IPS DF 19.7 (cell line): ENCODE measurements at places on chromosomes 6 and 20.

- DNase-seq, result no peak
These were observed 71.5 kb downstream of the EPB41L2 start for GRCh38 chr6:130991422-130992137.

GRCh38 chr6:161300823-161301222 lies 27.0 kb upstream of the AGPAT4 start:
- no peak for DNase-seq

DNA sequence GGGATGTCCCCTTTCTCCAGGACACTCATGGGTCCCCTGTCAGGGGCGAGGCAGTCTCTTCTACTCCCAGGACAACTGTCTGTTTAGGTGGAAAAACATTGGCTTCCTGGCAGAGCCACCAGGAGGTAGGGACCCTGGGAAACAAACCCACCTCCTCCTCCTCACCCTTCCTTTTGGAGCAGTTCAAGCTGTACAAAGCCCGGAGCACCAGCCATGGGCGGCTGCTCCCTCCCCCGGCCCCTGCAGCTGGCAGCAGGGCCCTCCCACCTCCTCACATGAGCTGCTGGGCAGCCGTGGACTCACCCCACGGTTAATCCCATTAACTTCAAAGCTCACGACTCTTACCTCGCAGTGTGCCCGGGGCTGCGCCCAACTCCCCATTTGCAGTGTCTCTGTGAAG lies 48.6 kb downstream of the CDH4 start:
- no peak for DNase-seq

DNA sequence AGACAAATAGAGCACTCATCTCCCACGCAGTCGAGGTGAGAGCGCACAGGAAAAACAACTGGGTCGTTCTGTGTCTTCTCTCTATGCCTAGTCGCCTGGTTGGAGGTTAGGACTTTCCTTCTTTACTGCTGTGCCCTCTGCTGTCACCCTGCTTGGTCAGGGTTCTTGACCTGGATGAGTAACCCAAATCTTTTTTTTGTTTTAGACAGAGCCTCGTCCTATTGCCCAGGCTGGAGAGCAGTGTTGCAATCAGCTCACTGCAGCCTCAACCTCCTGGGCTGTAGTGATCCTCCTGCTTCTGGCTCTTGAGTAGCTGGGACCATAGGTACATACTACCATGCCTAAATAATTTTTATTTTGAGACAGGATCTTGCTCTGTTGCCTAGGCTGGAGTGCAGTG lies 24.5 kb downstream of the PRPF6 start:
- DNase-seq, result no peak

DNA sequence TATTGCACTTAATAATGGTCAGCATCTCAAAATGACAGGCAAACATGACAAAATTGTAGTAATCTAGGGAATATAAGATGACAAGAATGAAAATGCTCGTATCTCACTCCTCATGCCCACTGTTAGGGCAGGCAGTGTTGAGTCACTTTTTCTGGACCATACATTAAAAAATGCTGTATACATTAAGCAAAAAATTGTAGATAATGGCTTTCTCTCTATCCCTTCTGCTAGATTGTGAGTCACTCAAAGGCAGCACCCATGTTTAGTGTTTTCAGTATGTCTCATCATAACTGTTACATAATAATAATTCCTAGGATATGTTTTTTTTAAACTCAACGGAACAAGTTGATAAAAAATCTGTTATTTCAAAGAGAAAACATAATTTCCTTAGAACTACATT lies 199.3 kb downstream of the TENT5A start:
- no peak for DNase-seq

DNA sequence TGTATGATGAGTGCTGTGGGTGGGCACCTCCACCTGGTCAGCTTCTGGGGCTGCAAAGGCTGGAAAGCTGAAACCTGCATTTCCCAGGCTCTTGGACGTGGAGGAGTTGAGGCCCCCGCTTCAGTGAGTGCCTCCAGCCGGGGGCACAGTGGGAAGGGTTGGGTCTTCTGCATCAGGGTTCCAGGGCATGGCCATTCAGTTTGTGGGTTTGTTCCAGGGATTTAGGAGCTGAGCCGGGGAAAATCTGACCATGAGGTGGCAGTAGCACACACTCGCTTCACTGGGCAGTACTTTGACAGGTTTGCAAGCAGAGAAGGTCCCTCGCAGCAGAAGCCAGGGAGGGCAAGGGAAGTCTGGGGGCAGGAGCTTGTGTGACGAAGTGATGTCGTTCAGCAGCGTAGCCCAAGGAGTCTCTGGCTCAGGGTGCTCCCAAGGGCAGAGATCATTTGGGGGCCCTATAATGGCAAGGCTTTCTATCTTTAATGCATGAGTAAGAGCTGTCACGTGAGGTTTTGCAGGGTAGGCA lies 69.5 kb upstream of the SULF2 start:
- DNase-seq, result peak; percentile 54

- DNase-seq, result no peak
These were observed 234.4 kb downstream of the LAMA2 start for GRCh38 chr6:129117355-129117754.

DNA sequence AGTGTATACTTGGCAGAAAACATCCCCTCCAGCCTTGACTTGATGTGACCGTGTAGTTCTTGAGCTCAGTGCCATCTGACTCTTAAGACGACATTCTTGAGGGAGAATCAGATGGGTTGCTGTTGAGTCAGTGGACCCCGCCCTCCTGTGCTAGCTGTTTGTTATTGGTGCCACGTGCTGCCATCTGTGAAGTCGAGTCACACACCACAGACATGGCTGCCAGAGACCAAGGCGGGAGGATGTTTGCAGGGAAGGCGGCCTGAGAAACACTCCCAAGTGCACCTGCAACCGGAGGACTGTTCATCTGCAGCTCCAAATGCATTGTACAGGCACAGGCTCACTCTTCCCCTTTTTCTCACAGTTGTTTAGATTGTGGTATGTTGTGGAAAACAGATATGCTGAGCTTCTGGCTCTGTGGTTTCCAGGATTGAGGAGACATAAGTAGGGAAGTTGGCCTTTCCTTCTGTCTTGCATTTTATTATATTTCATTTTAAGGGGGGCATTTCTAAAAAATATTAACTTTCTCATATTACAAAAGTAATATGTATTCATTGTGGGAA lies 345.3 kb upstream of the ZFP64 start:
- no peak for DNase-seq

DNA sequence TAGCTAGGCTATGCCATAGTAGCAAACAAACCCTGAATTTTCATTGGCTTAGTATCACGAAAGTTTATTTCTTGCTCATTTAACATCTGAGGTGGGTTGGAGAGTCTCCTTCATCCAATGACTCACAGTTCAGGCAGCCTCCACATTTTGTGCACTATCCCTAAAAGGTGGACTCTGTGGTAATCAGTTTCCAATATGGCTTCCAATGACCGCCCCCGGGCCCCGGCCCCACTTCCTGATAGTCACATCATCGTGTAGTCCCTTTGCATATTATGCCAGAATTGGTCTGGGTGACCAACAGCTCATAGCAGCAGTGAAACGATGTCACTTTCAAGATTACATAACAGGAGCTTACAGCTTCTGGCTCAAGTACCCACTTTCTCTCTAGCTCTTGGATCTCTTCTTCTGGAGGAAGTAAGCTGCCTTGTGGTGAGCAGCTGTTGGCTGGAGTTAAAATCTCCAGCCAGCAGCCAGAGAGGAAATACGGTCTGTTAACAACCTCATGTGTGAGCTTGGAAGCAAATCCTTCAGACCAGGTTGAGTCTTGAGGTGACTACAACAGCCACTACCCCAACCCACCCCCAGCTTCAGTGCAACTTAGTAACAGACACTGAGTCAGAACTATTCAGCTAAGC lies 7.8 kb downstream of the HCRTR2 start:
- no peak for DNase-seq

- no peak for DNase-seq
These were observed 7.2 kb upstream of the SYNJ2 start for GRCh38 chr6:157974341-157974894.

GRCh38 chr6:56050530-56051201 lies 175.3 kb upstream of the BMP5 start:
- DNase-seq, result no peak

DNA sequence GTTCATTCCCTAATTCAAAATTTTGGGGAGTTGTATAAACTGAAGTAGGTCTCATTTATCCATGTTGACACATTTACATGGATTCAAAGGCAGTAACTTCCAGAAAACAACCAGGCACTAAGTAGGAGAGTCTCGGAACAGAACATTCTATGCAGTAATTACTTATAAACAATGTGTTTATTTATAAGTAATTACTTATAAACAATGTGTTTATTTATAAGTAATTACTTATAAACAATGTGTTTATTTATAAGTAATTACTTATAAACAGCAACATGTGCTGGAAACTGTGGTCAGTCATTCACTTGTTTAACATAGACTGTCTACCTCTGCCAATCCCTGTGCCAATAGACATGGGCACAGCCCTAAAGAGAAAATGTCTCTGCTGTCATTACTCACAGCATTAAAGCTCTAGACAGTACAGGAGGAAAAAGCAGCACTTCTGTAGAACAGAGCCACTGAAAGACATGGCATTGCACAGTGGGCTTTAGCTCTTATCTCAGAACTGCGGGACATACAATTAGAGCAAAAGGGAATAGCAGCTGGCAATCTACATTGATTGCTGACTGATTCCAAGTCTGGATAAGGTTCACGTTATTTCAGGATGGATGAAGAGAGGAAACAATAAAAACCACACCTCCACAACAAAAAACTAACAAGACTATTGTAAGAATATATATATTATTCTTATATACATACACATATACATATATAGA lies 188.2 kb downstream of the WDR27 start:
- no peak for DNase-seq

- DNase-seq, result no peak
These were observed 242.4 kb downstream of the OGFRL1 start for GRCh38 chr6:71531006-71531405.

DNA sequence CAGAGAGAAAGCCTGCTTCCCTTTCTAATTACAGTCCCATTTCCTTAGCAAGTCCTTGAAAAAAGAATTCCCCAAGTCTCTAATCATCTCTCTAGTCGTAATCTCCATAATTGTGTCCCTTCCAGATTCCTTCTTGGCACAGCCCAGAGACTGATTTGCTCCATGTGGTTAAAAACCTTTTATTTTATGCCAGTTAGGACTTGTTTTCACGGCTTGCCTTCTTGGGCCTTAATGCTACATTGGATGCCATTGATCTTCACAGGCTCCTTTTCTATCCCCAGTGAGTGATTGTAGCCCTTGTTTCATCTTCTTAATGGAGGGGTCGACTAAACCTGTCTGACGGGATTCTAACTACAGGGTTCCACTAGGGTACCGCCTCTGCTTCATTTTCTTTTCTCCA lies 650.6 kb upstream of the ARID1B start:
- DNase-seq, result no peak

DNA sequence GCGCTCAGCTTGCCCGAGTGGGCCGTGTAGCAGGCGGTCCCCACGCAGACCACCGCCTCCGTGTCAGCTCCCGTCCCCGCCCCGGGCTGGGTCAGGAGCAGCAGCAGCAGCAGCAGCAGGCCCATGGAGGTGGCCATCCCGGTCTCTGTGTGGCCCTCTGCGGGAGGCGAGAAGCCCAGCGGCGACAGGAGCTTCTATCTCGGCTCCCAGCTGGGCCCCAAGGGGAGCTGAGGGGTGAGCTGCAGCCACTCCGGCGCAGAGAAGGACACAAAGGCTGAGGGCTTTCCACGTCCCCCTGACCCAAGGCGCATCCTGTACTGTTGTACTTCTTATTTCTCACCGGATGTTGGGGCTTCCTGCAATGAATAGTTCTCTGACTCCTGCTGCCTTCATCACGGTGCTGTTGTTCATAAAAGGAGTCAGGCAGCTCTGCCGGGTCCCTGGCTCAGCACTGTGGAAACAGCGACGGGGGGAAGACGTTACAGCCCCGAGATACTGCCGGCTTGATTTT lies at the start of gene CD93:
TSS of gene CD93 (minus strand) at position 269 of the 511 bp plus-strand sequence. CDS start at position 137, 132 bp downstream.
- no peak for DNase-seq

DNA sequence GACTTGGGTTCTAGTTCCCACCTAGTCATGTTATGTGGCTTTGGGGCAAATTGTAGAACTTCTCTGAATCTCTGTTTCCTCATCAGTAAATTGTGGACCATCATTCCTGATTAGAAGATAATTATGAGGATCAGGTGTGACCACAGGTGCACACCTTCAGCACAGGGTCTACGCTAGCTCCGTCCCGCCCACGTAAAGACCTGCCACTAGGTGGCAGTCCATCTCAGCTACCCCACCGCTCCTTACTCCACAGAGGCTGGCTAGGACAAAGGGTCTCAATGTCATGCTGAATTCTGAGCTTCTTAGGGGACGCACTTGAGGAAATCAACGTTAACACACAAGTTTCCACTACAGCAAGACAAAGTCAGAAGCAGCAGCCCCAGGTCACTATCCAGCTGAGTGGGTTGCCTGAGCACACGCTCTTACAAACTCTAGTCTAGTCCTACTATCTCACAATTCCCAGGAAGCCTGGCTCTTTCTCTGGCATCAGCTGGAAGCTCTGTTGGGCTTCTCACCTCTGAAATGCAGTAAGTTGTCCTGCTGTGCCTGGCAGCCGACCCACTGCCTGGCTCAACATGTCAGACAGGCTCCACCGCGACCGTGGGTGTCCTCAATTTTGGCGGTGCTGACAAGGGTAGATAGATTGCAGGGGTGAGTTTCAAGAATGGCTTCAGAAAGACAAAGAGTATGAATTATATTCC lies 2.0 kb upstream of the PLCG1 start:
- no peak for DNase-seq

DNA sequence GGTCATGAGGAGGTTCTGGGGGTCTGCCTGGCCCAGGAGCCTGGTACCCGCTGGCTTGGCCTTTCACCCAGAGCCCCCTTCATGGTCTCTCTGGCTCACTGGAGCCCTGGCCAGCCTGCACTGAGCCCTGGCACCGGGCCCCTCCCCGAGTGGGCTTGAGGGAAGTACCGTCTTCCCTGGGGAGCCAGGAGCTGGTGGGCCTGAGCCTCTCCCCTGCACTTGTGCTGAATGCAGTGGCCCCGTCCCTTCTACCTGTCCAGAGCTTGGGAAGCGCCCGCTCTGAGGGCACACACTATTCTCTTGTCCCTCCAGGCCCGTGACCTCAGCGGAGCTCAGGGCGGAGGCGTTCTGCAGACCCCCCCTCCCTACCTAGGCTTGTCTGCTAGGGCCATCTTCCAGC lies 62.2 kb downstream of the TCP11 start:
- no peak for DNase-seq

GRCh38 chr6:71496018-71496721 lies 207.6 kb downstream of the OGFRL1 start:
- no peak for DNase-seq

- DNase-seq, result no peak
These were observed 5.7 kb upstream of the CD2AP start for GRCh38 chr6:47471911-47472310.

- no peak for DNase-seq
These were observed 82.2 kb upstream of the PMEPA1 start for GRCh38 chr20:57791966-57792365.

DNA sequence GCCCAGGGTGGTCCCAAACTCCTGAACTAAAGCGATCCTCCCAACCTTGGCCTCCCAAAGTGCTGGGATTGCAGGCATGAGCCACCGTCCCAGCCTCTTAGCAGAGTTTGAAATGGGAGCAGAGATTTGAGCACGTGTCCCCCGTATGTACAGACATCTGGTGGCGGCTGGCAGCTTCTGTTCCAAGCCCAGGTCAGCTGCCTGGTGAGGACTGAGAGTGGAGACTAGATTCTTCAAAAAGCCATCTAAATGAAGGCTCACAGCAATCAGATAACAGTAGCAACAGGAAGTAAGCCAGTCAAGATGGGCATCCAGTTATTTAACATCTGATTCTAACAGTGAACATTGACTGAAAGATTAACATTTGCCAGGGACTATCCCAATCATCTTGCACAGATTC lies 128.1 kb upstream of the AKAP12 start:
- DNase-seq, result no peak

- no peak for DNase-seq
These were observed 527 bp downstream of the TOMM34 start for GRCh38 chr20:44959638-44960102.

GRCh38 chr20:42493001-42493400 lies 696.7 kb downstream of the PTPRT start:
- DNase-seq, result no peak
